ENCODE measurements at places on chromosomes 3 and 15.

GRCh38 chr3:122030381-122031122 is 8.5 kb upstream of the ILDR1 start:
- DNase-seq = no peak

- DNase-seq = no peak
Observed at GRCh38 chr15:82621970-82622369, 25.2 kb downstream of the CPEB1 start.

DNA sequence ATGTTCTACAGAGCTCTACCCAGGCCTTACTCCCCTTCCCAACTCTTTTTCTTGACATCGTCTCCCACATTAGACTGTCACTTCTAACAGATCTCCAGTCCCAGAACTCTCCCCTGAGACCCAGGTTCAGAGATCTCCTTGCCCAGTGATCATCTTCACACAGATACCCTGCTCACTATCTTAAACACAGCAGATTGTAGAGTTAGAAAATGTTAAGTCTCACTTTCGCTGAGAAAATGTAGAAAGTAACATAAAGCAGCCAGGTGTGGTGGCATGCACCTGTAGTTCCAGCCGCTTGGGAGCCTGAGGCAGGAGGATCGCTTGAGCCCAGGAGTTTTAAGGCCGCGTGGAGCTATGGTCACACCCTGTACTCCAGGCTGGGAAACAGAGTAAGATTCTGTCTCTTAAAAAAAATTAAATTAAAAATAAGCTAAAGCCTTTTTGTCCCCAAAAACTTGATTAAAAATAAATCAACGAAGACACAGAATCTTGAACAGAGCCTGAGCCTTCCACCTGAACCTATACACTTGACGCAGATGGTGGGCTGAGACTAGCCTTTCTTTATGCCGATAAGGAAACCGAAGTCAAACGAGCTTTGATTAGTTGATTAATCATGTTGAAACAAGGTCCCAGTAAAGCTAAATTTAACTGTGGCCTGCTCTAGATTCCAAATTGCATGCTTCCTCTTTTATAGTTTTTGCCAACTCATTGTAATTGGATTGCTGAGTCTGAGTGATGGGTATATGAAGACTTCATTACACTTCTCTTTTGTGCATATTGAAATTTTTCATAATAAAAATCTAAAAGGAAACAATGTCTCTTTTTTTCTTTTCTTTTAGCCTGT is 31.3 kb upstream of the BLM start:
- DNase-seq = no peak

DNA sequence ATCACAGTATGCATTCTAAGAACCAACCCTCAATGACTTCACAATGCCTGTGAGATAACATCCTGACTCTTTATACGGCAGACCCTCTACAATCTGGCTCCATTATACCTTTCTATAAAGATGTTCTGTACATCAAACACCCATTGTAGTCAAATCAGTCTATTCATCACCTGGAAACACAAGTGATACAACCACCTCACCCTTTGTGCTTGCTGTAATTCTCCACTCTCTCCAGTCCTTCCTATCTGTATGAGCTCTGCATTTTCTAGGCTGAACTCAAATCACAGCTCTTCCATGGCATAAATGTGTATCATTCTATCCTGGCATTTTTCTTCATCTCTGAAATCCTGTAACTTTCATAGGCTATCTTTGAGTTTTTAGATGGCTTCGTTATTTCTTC is 539.4 kb downstream of the GRM7 start:
- no peak for DNase-seq

- no peak for DNase-seq
Observed at GRCh38 chr3:157447026-157447694, 10.5 kb downstream of the PTX3 start.
